ENCODE measurements at places on chromosomes 4 and X.

DNA sequence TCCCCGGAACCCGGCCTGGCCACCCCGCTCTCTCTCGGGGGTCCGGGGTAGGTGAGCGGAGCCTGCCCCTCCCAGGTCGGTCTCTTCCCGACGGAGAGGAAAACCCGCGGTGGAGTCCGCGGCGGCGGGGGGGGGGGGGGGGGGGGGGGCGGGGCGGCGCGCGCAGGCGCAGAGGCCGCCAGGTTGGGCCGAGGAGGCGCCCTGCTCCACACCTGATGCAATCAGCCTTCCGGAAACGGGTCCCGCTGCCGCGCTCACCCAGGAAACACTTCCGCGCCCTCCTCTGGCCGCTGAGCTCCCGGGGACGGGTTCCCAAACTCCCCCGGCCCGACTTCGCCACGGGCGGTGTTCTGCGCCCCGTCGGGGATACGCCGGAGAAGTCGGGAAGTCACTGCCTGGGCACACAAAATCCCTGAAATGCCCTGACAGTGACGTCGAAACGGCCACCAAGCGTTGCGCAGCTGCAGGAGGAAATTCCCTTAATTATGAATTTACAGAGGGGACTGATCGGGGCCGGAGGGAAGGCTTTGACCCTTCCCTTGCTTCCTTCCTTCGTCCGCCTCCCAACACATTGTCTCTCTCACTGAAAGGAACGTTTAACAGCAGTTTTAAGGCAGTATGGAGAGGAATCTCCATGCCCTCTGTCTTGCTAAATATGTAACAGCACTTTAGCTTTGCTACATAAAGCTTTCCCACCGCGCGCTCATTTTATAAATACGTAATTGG, 2.1 kb upstream of the APBB2 start:
- peak; percentile 41 for DNase-seq

- no peak for DNase-seq
Measured at GRCh38 chr4:54226404-54227255, 2.5 kb upstream of the PDGFRA start.

DNA sequence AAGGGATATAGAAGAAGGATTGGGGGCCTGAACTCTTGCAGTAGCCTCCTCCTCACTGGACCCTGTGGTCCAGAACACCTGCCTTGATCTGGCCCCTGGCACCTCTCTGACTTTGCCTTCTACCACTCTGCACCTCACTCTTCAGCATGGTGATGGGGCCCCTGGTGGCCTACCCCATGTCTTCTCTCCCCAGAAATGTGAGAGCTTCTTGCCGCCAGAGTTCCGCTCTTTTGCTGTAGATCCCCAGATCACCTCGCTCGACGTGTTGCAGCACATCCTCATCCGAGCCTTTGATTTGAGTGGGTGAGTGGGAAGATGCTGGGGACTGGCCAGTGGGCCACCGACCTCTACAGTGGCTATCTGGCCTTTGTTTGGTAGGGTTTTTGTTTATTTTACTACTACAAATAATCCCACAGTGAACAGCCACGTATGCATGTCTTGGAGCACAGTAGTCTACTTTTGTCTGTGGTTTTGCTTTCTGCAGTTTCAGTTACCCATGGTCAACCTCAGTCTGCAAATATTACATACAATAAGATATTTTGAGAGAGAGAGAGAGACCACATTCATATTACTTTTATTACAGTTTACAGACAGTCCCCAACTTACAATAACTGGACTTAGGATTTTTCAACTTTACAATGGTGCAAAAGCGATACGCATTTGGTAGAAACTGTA, 1.8 kb downstream of the TBC1D25 start:
- DNase-seq: no peak

DNA sequence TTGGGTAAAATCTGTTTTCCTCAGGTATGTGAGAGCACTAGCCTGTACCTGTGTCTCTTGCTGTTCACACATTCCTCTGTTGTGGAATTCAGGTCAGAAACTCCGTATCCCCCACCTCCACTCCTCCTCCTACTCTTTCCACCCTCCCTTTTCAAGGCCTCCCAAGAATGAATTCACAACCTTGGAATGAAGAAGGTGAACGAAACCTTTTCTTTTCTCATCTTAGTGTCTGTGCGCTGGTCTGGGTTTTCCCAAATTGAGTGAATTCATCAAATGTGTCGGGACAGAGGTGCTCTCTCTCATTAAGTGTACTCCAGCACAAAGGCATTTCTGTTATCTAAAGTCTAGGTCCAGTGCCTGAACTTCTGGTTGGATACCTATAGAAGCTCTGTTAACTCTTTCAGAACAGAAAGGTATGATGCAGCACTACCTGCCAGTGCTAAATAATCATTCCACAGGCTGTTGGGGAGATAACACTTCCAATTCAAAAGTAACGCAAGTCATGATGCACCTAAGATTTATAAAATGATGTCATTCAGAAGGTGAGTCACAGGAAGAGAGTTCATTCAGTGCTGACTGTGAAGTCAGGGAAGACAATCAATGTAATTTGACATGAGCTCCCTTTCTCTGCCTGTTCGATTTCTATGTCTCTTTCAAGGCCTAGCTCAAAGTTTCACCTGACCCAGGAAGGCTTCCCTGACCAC, 41.9 kb downstream of the COL4A6 start:
- no peak for DNase-seq

GRCh38 chr4:102867278-102868152, 1.3 kb upstream of the CISD2 start:
- DNase-seq: no peak

Data from stimulated activated CD4-positive, alpha-beta T cell treated with anti-CD3 and anti-CD28 coated beads, Interleukin-15, amount 100 ng/mL, for 48 hours (primary cell).